ENCODE measurements at places on chromosomes 2 and 18.

- DNase-seq, result no peak
Observed at GRCh38 chr18:11204020-11204419, 54.7 kb upstream of the PIEZO2 start.

DNA sequence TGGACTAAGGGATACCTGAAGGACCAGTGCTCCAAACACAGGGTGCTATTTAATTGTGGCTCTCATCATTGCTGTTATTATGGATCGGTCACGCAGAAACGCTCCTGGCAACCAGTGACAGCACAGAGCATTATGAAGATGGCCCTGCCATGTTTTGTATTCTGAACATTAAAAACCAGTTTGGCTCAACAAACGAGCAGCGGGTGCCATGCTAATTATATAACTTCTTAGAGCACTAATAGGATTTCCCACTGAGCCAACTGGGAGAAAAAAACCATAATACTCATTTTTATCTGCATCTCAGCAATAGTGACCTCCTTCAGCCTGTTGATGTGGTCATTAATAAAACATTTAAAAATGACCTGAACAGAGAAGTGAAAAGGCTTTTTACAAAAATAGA, 212.8 kb downstream of the STK39 start:
- no peak for DNase-seq

DNA sequence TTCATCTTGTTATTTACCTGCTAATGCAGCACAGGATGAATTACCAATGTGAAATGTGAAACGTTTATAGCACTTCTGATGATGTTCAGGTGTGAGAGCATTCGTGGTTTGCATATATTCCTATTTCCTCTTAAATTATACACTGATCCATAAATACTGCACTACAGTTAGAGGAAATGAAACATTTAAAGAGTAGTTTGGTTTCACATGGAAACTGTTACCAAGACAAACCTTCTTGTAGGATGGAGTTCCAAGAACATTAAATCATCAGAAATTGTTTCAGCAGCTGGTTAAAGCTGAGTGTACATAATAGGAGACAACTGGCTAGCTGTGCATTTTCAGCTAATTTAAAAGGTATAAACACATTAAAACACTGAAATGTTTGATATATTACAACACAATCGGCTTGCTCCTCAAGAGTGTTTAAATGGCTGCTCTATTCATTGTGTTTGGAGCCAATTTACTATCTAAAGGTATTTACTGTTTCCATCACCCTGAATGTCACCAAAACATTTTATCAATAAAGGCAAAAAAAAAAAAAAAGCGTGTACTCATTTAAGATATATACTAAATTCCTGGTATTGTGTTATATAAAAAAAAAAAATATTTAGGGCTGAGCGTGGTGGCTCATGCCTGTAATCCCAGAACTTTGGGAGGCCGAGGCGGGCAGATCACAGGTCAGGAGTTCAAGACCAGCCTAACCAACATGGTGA, 100.6 kb downstream of the DYM start:
- DNase-seq, result peak; percentile 85

DNA sequence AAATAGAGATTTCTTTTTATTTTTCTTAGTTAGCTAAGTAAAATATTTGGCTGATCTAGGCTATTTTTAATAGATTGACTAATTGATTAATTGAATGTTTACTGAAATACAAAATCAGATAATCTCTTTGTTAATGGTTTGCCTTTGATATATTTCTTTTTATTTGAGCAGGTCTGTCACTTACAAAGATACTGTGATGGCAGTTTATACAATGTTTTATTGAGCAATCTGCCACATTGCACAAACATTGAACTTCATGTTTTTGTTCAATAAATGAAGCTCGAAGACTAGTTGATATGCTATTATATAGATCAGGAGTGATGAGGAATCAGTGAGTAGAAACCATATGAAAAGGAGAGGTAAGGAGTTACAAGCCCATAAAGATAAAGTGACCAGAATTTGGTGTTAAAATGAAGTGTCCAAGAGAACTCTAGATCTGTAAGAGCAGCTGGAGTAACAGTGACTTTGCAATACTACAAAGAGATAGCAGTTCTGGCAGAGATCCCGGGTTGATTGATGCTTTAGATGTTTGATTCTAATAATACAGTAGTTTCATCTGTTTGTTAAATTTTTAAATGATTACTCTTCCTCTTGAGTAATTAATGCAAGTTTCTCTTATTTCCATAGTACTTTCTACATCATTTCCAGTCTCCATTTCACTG, 574.2 kb downstream of the CCDC85A start:
- DNase-seq, result no peak

DNA sequence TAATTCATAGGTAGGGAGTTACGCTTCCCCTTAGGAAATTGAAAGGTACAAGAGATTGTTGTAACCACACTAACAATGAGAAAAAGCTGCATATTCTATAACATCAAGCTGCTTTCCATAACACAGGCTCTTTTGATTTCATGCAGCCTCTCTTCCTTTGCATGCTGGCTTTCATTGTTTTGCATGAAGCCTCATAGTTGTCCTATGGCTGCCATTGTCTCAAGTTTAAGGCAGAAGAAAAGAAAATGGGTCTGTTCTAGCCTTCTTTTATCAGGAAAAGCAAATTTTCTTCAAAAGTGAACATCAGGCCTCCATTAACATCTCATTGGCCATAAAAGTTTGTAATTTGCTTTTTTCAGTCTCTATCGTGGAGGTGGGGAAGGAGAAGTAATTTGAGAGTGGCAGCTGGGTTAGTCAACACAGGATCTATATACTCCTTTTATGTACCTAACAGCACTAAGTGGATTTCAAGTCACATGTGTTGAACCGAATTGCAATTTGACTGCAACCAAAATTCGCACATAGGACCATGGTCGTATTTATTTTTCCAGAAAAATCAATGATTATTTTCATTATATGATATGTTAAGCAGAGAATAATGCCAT, 248.5 kb upstream of the RND3 start:
- DNase-seq, result no peak

- DNase-seq, result no peak
Observed at GRCh38 chr2:3241971-3242746, 135.5 kb downstream of the EIPR1 start.

GRCh38 chr2:62334009-62334408, 138.1 kb downstream of the B3GNT2 start:
- DNase-seq, result no peak

DNA sequence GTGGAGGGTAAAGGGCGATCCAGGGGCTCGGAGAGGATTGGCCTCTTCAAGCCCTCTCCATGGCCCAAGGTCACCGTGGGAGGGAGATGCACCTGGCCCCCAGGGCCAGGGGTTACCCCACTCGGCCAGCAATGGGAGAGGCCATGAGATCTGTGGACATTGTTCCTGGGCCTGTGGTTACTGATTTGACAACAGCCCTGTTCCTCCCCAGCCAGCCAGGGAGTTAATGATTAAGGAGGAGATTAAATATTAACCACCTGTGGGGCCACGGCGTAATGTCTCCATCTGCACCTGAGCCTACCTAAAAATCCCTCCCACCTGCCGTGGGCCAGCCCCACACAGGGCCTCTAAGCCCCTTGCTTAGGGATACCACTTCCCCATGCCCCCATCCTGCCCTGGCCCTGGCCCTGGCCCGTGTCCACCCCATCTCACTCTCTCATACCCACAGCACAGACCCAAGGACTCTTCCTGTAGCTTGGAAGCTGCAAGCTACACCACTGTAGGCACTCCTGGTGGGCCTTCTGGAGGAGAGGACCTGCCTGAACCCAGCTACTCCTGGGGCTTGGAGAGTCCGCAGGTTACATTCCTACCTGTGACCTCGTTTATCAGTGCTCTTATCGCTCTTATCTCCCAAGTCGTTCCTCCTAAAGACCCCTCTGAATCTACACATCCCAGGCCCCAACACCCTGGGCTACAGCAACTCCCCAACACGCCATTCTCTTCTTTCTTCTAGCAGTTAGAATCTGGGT, 32.1 kb downstream of the ZFP36L2 start:
- DNase-seq, result no peak

DNA sequence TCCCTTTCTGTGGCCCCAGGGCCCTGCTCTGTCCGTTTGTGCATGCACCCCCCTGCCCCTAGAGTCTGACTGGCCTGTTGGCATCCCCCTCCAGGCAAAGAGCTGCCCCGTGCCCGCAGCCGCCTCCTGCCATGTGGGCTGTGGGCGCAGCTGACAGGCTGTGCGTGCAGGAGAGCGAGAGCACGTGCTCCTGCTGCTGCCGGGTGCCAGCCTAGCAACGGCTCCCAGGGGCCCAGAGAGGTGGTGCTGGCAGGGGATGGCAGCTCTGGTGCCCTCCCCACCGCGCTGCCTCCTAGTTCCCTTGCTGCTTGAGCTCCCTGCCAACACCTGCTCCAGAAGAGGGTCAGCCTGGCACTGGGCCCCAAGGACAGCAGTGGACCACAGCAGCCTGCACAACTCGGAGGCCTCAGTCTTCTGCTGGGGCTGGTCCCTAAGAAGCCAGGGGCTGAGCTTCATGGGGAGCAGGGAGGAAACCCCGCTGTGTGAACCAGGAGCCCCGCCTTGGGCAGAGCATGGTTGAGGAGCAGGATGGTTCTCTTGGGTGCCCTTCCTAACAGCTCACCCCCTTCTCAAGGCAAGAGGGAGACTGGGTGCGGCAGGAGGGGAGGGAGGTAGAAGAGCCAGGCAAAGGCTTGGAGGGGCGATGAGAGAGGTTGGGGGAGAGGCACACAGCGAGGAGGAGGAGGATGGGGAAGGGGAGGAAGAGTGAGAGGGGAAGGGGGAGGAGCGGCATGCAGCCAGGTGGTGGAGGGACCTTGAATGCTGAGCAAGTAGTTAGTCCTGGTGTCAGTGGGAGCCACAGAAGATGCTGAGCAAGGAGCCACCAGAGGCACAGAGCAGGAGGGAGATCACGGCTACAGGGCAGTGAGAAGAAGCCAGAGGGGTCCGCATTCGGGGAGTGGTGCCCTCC, 23.8 kb upstream of the PTMA start:
- no peak for DNase-seq

GRCh38 chr2:233799716-233800115, 21.6 kb downstream of the MROH2A start:
- no peak for DNase-seq

DNA sequence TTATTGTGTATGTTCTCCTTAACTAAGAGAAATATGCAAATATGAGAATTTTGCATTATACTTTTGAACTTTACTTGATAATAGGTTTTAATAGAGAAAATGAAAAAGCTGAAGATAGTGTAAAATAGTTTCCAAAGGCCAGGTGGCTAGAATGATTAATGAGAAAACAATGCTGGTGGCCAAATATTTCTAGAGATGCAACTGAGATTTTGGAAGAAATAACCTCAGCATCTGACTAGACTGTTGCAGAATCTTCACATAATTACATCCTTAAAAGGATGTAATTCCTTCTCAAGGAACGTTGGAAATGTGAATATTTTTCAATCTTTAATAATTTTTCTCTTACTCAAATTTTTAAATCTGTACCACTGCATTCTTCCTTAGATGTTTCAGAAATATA, 434.4 kb downstream of the THSD7B start:
- no peak for DNase-seq

GRCh38 chr2:15331787-15332186, 229.3 kb downstream of the NBAS start:
- DNase-seq, result no peak

- DNase-seq, result no peak
Observed at GRCh38 chr2:143183804-143184463, 54.7 kb downstream of the ARHGAP15 start.

DNA sequence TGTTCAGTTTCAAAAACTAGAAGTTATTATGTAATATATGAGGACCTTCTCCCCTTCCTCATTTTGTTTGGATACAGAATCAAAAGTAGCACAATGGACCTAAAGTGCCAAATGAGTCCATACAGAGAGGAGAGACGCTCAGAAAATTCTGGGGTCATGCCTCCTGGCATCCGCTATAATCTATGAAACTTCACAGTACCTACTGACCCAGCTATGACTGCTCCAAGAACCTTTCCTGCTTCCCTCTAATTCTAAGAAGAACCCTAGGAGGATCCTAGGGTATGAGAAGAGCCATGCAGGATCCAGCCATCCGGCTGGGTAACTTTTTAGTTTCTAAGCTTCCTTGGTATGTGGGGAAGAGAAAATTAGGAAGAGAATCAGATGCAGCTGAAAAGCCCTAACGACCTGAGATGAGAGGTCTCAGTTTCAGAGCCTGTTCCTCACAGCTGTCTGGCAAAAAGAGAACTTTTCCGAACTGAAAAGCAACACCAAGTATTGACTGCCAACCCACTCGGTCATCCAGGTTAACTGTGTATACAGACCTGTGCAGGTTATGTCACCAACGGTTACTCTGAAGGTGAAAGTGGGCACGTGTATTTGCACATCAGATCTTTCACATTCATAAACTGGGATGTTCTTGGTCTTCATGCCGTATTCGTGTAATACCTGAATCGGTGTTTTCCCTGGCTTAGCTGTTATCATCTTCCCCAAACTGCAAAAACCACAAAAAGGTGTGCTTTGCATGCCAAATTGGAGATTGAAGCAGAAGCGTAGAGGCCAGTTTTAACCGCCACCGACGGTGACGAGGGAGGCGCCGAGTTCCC, 1.1 kb downstream of the PRKRA start:
- DNase-seq, result no peak

- DNase-seq, result no peak
Observed at GRCh38 chr18:21458788-21459187, 141.7 kb downstream of the ESCO1 start.

- DNase-seq, result peak; percentile 71
Observed at GRCh38 chr2:43328133-43328532, 101.7 kb upstream of the ZFP36L2 start.

DNA sequence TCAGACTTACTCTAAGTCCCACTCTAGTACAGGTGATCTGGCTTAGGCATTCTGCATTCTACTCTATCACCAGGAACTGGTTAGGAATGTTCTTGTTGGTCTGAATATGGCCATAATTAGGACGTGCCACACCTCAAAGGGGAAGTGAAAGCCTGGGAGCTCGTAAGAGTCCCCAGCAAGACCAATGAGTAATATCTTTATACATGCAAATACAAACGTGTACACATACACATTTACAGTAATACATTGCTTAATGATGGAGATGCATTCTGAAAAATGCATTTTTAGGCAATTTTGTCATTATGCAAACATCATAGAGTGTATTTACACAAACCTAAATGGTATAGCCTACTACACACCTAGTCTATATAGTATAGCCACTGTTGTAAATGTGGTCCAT, 19.5 kb upstream of the ERCC3 start:
- DNase-seq, result no peak

- DNase-seq, result no peak
Observed at GRCh38 chr2:149080971-149081370, 42.5 kb downstream of the LYPD6B start.

GRCh38 chr2:157874997-157875640, 1.0 kb downstream of the ACVR1 start:
- peak; percentile 92 for DNase-seq

- DNase-seq, result no peak
Observed at GRCh38 chr2:219983836-219984235, 356.4 kb downstream of the SLC4A3 start.
